ENCODE measurements at places on chromosomes 3 and 15.

DNA sequence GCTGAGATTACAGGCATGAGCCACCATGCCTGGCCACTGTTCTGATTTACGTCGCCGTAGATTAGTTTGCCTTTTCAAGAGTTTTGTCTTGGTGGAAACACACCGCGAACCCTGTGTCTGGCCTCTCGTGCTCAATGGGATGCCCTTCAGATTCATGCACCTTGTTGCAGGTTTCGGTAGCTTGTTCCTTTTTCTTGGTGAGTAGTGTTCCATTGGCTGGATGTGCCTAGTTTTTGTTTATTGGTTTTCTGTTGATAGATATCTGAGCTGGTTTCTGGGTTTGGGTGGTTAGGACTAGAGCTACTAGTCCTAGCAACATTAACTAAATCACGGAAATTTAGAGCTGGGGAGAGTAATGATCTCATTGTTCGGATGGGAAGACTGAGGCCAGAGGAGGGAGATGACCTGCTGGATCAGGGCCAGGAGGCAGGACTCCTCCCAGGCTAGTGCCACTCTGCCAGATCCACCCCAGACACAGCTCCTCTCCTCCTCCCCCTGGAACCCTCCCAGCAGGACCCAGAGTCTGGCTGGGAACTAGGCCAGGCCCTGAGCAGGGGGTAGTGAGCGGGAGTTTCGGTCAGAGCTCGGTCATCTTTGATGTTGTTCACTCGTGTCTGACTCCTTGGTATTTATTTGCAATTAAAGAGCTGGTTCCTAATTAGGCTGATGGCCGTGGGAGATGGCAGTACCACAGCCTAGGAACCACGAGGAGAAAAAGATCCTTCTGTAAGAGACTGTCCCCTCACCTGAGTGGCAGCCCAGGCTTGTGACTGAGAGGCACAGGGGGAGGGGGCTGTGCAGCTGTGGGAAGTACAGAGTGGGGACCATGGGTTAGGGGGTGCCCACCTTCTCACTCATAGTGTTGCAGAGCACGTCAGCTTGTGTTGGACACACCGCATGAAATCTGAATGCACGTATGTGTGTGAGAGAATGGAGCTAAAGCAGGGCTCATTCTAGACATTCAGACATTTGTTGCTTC lies 73.4 kb downstream of the SMAD6 start:
- no peak for DNase-seq

GRCh38 chr3:108329508-108329907 lies 33.2 kb downstream of the HHLA2 start:
- no peak for DNase-seq

- DNase-seq: no peak
Measured at GRCh38 chr3:58585005-58585786, 8.0 kb upstream of the FAM107A start.

DNA sequence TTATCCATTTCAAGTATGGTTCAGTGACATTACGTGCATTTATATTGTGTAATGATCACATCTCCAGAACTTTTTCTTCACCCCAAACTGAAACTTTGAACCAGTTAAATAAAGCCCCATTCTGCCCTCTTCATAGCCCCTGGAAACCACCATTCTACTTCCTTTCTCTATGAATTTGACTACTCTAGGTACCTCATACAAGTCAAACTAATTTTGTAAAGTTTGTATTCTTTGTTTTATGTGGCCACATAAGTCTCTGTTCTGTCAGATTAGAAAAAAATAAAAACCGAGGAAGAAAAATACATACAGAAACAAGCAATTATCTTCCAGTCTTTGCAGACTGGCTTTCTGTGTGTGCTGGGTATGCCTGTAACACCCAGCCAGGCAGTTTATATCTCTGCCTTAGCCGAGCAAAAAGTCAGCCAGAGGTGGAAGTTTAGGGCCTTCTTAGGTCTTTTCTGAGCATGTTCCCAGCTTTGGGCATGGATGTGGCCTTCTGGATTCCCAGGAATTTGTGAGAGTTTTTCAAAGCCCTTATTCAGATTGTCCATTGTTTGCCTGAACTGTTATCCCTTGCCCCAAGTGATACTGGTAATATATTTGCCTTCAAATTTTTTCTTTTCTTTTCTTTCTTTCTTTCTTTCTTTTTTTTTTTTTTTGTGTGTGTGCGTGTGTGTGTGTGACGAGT lies 6.0 kb upstream of the GRAMD1C start:
- no peak for DNase-seq

DNA sequence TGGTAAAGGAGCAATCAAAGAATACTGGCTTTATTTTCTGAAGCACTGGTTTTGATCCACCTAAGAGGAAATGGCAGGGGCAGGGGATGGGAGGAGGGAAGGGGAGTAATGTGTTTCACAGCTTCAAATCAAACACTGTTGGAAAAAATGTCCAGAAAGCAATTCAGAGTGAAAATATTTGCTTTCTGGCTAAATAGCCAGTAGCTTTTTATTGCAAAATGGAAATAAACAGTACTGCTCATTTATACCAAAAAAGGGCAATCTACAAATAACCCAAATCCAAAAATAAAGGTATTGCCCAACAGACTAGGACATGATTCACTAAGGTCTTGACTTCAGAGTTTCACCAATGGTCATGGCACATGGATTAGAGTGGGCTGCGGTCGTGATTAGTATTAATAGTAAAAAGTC lies 279.3 kb upstream of the THBS1 start:
- peak; percentile 54 for DNase-seq

- DNase-seq: no peak
Measured at GRCh38 chr15:22902046-22902445, 63.6 kb downstream of the NIPA2 start.

DNA sequence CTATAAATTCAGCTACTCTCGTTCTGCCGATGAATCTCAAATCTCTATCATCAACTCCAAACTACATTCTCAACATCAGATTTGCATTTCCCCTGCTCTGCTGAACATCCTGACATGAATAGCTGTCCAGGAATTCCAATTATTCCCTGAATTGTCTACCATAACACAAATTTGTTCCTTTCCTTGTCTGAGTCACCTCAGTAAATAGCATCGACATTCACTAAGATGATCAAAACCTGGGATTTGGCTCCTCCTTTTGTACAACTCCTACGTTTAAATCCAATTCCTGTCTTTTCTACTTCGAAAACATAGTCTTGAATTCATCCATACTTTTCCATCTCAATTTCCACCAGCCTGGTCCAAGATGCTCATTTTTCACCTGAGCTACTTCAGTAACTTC lies 107.0 kb downstream of the GREM1 start:
- peak; percentile 93 for DNase-seq

DNA sequence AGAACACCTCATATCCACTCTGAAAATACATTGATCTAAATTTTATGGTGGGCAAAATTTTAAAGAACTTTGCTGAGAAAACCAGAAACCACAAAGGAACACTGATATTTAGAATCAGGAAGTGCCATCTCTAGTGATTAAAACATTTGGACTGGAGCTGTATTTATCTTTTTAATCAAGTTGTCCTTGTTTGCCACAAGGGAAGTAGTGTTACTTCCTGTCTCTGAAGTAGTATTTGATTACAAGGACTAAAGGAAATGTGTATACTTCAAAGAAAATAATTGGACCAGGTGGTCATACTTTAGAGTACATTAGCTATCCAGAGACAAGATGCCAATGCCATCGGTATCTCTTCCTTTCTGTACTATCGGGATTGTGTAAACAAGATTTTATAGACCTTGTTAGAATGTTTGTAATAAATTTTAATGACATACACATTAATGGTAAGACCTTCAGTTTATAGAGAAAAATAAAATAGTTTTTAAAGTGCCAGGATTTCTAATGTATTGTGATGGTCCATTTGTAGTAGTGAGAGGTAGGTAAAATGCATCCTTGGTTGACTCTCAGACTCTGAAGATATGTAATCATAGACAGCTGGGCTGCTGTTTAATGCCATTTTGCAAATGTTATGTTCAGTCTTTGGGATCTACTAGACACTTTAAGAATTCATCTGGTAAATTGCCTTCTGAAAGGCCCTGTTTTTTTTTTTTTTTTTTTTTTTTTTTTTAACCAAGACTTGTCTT lies 131.9 kb downstream of the B3GALNT1 start:
- no peak for DNase-seq

DNA sequence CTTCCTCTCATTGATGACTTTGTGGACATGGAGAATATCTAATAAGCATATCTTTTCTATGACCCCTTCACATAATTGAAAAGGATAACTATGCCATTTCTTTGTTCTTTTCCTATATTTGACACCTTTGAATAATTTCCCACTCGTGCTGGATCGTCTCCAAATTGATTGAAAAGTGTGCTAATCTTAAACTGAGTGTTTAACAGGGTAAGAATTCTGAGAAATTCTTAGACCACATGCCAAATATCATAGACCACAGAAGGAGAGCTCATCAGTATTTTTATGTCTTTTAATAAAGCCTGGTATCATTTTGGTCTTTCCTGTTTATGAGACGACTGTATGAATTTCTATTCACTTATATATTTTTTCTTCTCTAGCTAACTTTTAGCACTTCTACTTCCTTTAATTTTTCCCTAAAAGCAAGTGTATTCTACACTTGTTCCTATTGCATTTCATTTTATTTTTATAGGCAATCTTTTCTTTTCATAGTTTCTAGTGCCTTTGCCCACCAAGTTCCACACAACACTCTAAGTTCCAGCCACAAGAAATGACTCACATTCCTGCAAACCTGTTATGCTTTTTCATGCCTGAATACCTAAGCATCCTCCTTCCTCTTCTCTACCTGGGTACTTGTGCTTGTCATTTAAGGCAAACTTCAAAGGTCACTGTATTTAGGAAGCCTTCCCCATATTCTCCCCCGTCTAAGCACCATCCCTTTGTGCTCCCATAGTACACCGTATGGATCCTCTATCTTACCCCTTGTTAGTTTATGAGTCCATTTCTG lies 30.1 kb downstream of the KBTBD8 start:
- DNase-seq: no peak

DNA sequence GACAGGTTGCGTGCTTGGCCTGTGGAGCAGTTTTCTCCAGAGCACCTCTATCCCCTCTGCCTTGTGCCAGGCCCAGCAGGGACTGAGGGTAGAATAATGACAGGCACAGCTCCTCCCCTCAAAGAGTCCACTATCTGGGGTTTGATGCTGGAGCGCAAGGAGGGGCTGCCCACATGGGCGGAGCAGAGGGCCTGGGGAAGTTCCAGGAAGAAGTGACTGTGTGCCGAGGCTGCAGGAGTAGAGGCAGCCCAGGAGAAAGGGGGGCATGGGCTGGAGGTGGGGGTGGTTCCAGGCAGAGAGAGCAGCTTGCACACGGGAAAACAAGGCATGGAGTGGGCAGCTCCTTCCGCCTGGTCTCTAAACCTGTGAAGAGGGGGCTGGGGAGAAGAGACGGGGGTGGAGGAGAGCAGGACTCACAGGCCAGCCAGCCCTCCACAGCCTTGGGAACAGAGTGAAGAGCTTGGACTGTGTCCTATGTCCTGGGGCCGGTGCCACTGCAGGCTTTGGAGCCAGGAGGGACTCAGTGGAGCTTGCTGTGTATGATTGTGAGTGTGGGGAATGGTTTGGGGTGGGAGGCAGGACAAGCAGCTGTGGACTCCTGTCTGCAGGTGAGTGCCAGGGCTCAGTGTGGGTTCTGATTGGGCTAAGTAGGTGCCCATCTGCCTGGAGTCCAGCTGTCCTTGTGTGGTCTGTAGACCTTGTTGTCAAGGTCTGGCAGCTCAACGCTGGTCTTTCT lies 48.1 kb downstream of the APBA2 start:
- no peak for DNase-seq

DNA sequence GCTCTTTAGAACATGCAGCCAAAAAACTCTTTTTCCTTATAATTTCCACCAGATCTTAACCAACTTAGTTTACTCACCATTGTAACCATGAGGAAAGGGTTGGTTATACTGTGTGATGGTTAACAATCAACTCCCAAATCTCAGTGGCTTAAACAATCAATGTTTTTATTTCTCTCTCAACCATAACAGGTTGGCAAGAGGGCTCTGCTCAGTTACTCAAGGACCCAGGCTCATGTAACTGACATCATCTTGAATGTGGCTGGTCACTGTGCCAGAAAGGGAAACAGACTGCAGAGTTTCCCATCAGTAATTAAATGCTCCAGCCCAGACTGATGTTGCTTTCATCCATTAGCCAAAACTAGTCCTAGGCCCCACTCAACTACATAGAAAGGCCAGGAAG lies 69.0 kb downstream of the ANKRD28 start:
- DNase-seq: no peak

DNA sequence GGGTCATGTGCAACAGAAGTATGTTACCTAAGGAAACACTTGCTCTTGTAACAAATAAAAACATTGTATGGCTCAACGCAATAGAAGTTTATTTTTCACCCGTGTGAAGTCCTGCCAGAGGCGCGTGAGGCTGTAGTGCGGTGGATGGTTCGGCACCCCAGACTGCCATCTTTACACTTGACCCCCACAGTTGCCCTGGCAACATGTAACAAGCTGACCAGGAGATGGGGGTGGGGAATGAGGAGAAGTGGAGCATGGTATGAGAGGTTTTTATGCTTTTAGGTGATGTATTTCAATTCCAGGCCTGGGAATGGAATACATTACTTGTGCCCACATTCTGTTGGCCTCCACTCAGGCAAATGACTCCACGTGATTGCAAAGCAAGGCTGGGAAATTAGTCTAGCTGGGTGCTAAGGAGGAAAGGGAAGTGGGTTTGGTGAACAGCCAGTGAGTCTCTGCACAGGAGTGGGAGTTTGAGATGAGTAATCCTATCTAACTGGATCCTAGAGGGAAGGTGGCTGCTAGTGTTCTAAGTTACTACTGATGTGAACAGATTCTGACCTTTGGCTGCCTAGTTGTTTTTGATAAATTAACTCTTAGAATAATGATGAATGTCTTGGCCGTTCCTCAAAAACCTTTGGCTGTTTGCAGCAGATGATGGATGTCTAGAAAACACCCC lies 33.8 kb upstream of the GREM1 start:
- DNase-seq: peak; percentile 86

DNA sequence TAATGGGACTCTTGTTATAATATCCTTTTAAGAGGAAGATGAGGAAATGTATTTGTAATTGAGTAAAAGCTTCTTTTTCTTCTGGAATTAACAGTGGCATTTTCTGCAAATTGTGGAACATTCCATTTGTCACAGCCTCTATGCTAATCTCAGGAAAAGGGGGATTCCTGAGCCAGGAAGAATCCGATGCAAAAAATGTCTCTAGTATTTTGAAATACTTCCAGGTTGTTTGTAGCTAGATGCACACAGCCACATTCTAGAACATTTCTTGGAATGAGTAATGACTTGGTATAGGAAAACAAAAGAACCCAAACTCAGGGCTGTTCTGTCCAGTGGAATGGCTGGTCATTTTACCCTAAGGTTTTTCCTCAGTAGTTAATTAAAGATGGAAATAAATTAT lies 98.5 kb upstream of the SLC2A2 start:
- DNase-seq: no peak

DNA sequence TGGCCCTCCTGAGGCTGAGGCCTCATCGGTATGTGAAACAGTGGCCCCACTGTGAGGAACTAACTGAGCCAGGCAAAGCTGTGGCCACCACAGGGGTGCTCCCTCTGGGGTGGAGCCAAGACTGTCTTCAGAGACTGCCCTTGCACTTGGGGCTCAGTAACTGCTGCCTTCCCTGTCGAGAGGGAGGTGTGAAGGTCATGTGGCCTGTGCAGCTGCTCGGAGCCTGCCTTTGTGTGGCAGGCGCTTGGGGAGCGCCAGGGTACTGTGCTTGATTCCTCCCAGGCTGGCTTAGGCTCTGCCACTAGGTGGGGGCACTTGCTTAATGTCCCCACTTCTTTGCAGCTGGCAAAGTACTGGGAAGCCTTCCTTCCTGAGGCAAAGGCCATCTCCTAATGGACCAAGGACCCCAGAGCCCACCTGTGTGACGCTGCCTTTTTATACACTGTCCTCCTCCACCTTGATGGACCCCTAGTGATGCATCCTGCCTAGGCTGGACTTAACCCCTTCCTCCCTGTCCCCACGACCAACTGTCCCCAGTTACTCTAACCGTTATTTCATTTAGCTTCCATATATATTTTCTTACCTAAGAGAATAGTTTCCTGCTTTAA lies 14.2 kb upstream of the SNX22 start:
- no peak for DNase-seq

GRCh38 chr15:74221399-74222239 lies 14.5 kb upstream of the CCDC33 start:
- DNase-seq: no peak

Measured in fibroblast of skin of left biceps (primary cell).